Smooth muscle cell of bladder (primary cell): ENCODE measurements at places on chromosomes 1 and 21. TPM values are rescaled to one million over a fixed set of nuclear protein-coding genes. Genes with fewer than 3 reads are reported as not detected.

The HENMT1 gene
- 1.8 and 2.3 TPM in 2 replicates for total RNA-seq

The GNG4 gene
- total RNA-seq = 3.2 and 3.7 TPM in 2 replicates

The AJAP1 gene
- total RNA-seq = not detected in 2 replicates

The NECTIN4 gene
- 0.28 and 0.37 TPM in 2 replicates for total RNA-seq

The SELENBP1 gene
- 43.2 and 75.7 TPM in 2 replicates for total RNA-seq

The ADAM30 gene
- not detected in 2 replicates for total RNA-seq

The VWA1 gene
- total RNA-seq = 2.8 and 3.7 TPM in 2 replicates
